ENCODE measurements at places on chromosomes 11 and 22. TPM values are rescaled to one million over a fixed set of nuclear protein-coding genes. Genes with fewer than 3 reads are reported as not detected.

LINC01488 gene
- total RNA-seq, result not detected

MS4A6E gene
- not detected for total RNA-seq

AQP11 gene
- 3.0 TPM for total RNA-seq

GNG3 gene
- 0.13 TPM for total RNA-seq

TESMIN gene
- total RNA-seq, result 0.10 TPM

MISFA gene
- 0.52 TPM for total RNA-seq

LDHAL6A gene
- not detected for total RNA-seq

BRSK2 gene
- 0.46 TPM for total RNA-seq

ZNRF3 gene
- total RNA-seq, result 6.3 TPM

INS gene
- total RNA-seq, result not detected

LRRC4C gene
- 0.46 TPM for total RNA-seq

HBG1 gene
- total RNA-seq, result not detected

PLA2G6 gene
- 19.7 TPM for total RNA-seq

KCNA4 gene
- total RNA-seq, result 0.46 TPM

RIN1 gene
- total RNA-seq, result 19.5 TPM

MOGAT2 gene
- not detected for total RNA-seq

CATSPER1 gene
- total RNA-seq, result not detected

GGTLC2 gene
- total RNA-seq, result not detected

RAC2 gene
- total RNA-seq, result 6.3 TPM

ZNF280A gene
- not detected for total RNA-seq

P2RY2 gene
- 0.92 TPM for total RNA-seq

PGA5 gene
- total RNA-seq, result 0.65 TPM

BDNF gene
- 44.0 TPM for total RNA-seq

HORMAD2 gene
- not detected for total RNA-seq

ARL2 gene
- total RNA-seq, result 116 TPM

ACTN3 gene
- total RNA-seq, result not detected

POU2F3 gene
- 0.03 TPM for total RNA-seq

PHETA2 gene
- 27.2 TPM for total RNA-seq
